ENCODE measurements at places on chromosomes 6 and 20.

- DNase-seq, result no peak
Measured at GRCh38 chr20:32195581-32195980, 12.0 kb downstream of the PLAGL2 start.

DNA sequence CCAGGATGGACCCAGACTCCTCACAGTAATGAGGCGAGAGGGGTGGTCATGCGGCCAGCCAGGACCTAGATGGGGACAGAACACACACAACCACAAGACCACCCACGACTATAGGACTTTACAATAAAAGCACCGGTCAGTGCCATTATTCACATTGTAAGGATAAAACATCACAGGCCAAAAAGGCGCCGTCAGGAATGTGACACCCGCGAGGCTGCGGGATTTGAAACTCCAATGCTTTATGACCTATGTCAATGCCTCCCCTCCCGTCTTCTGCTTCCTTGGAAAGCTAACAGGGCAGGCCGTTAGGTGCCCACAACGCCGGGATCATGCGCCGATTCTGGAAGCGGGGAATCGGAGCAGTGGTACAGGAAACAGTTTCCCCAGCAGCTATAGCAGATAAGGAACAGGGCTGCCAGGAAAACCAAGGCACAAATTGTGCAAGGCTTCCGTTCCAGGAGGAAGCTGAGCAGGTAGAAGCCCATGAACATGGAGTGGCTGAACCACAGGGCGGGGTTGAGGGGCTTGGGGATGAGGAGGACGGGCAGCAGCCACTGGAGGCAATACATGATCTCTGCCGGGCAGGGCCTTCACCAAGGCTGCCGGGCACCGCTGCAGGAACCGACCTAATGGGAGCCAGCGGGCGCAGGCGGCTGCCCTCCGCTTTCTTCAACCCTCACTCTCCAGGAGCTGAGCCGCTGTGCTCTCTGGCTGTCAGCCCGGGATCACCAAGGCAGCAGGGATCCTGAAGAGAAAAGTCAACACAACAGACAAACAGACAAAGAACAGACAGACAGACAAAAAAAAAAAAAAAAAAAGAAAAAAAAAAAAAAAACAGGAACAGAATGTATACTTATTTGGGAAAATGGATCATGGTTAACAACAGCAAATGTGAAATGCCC, 2.2 kb upstream of the NNAT start:
- DNase-seq, result no peak

GRCh38 chr6:82441047-82441855, 77.6 kb downstream of the TPBG start:
- peak; percentile 37 for DNase-seq

- no peak for DNase-seq
Measured at GRCh38 chr6:128990360-128990759, 107.4 kb downstream of the LAMA2 start.

GRCh38 chr20:50323209-50323608, 132.6 kb downstream of the CEBPB start:
- peak; percentile 58 for DNase-seq

DNA sequence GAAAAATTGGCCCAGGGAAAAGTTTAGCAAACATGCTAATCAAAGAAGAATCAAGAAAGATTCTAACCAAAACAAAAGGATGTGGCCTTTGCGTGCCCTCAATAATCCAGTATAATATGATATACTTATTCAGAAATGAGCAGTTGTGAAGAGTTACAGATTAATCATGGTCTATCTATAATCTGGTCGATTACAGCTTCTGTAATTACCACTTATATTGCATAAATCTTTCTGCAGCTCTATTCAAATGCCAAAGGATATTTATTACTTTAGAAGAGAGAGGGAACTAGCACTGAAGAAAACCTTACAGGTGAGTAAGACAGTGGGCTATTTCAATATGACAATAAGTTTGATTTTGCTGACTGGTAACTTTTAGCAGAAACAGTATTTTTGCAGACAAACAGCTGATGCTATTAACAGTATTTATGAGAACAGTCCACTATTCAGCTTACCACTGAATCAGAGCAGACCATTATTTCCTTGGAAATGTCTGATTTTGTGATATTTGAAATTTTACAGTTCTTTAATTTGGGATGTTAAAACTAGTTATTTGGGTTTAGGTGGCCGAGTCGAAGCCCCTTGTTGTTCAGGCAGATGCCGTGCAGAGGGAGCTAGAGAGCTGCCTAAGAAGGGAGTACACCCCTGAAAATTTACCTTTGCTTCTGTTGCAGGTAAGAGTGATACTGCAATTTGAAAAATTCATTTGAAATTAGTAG, 92.2 kb downstream of the CEP57L1 start:
- DNase-seq, result peak; percentile 27

GRCh38 chr20:58719971-58720371, 27.4 kb downstream of the NPEPL1 start:
- DNase-seq, result no peak

DNA sequence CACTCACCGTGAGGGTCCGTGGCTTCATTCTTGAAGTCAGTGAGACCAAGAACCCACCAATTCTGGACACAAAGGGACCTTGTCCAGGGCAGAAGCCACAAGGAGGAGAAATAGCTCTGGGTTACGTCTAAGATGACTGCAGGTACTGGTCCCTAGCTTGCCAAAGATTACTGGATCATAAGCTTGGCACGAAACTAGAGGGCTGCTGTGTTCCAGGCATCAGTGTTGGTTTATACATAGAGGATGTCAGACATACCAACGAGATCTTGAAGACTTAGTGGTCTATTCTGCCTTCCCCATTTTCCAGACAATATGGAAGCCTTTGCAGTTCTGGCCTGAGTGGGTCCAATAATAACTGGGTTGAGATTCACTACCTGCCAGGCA, 175.7 kb downstream of the TBX18 start:
- no peak for DNase-seq

DNA sequence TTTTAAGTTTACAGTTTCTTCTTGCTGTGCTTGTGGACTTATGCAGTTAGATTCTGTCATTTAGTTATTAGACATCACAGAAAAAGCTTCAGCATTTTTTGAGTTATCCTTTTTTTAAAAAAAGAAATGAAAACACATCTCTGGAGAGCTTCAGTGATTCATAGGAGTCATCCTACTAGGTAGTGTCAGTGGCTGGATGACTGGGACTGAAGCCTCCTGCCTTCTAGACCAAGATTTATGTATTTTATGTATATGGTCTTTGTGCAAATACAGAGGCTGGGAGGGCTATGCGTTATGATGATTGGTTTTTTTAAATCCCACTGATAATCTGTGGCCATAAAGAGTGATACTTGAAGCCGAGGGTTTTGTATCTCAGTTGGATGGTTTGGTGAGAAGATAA, 125.9 kb upstream of the JAG1 start:
- peak; percentile 64 for DNase-seq

DNA sequence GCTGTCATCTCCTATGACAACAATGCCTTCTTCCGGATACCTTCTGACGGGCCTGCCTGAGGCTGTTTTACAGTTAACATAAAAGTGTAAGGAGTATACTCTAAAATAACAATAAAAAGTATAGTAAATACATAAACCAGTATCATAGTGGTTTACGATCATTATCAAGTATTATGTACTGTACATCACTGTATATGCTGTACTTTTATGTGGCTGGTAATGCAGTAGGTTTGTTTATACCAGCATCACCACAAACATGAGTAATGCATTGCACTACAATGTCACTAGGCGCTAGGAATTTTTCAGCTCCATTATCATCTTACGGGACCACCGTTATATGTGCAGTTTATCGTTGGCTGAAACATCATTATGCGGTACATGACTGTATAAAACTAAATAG, 76.5 kb downstream of the VEGFA start:
- DNase-seq, result no peak

DNA sequence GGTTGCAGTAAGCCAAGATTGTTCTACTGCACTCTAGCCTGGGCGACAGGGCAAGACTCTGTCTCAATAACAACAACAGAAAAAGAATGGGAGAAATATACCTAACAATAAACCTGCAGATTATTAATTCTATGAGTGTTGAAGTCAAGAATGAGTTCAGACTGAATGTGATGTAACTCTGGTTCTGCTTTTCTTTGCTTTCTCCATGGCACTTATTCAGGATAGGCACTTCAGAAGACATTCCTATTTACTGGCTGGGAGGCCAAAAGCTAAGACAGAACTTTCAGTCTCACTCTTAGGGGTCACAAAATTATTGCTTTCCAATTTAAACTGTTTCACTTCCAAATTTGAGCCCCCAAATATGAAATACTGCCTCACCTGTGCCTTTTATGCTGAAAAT, 15.7 kb upstream of the PRIM2 start:
- no peak for DNase-seq

DNA sequence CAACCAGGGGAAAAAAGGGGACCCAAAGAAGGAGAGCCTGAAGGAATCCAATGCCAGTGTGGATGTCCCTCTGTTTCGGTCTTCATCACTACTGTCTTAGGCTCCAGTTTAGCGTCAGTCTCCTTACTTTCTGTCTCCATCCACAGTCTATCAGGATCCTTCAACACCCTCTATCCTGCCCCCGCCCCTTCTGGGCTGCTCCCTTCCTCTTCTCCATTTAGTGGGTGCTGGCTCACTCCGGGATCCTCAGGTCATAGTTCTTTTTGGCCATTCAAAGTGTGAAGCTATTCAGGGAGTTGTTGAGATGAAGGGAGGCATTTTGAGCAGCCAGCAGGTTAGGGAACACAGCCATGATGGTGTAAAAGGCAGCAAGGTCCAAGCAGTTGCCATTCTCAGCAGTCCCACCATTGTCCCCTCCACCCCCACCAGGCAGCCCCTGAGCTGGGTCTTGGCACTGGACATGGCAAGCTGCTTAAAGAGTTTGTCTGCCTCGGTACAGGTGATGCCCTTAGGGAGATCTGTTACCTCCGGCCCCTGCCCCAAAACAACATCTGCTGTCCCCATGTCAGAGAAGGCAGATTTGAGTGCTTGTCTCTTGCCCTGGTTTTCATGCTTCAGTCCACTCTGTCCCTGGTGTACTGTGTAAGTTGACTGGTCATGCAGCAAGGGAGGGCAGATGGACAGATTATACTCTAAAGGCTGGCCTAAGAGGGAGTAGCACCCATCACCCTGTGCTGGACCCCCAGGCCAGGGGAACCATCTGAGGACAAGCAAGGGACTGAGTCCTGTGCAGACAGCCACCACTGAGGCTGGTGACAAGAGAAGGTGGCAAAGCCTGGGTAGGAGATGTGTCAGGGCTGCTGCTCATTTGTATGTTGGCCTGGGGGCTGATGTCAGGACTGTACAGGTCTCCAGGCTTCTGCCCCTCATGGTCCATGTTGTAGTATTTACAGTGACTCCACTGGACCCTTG, 842.0 kb downstream of the HACE1 start:
- DNase-seq, result no peak

DNA sequence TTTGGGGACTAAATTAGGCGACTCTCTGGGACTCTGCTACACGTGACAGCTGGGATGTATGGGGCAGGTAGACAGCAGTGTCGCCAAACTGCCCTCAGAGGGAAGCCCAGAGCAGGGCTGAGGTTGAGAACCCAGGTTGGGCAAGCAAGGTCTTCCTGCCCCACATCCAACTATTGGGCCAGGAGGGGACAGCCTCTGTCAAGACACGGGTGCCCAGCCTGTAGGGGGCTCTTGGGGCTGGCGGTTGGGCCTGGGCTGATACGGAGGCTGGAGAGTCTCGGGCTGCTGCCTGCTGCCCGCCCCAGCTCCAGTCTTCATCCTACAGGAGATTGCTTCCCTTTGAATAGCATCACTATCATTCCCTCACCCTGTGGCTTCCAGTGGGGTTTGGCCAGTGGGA, 33.3 kb downstream of the CPNE5 start:
- no peak for DNase-seq

- DNase-seq, result peak; percentile 50
Measured at GRCh38 chr6:105748737-105749161, 337.4 kb upstream of the PRDM1 start.

DNA sequence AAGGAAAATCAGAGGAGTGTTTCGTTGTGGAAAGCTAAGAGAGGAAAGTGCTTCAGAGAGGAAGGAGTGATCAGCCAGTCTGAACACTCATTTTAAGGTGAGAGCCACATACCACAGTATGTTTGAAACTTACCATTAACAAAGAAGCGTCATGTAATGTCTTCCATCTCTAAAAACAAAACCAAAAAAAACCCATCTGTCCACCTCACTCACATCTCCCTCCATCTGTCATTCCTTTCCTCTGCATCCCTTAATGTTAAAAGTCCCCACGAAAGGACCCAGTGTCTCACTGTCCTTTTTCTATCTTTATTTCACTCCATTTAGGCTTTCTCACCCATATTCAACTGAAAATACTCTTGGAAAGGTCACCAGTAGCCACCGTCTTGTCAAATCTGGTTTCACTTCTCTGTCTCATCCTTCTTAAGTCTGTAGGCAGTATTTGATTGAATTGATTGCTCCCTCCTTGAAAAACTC, 59.4 kb upstream of the GNRH2 start:
- DNase-seq, result no peak

GRCh38 chr6:84688141-84688873, 76.1 kb downstream of the TBX18 start:
- peak; percentile 73 for DNase-seq

DNA sequence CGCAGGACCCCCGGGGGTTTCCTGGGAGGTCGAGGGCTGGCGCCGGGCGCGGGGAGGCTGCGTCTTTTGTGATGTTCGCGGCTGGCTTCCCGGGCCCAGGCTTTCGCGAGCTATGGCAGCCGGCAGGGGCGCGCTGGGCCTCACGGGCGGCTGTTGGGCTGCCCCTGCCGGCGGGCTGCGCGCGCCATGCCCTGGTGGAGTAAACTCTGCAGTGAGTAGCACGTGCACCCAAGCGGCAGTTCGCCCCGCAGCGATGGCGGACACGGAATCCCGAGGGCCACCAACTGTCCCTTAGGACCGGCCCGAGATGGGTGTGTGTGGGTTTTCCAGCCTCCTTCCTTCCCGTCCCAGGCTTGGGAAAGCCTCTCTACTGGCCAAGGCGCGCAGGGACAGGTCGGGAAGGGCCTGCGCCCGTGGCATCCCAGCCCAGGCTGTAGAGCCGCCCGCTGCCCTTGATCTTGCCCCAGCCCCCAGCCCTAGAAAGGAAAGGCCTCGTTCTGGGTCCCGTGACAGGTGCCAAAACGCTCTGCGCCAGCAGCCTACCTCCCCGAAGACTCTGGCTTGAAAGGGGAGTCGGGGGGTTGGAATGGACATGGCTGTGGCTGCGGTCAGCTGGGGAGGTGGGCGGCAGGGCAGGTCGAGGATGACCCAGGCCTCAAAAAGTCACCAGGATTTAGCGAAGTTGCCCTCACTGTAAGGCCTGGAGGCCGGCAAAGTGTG, 49.7 kb downstream of the ZBTB2 start:
- no peak for DNase-seq

- DNase-seq, result no peak
Measured at GRCh38 chr6:159443417-159443920, 249.6 kb downstream of the SOD2 start.

- DNase-seq, result no peak
Measured at GRCh38 chr6:25975923-25976560, 13.4 kb downstream of the TRIM38 start.

DNA sequence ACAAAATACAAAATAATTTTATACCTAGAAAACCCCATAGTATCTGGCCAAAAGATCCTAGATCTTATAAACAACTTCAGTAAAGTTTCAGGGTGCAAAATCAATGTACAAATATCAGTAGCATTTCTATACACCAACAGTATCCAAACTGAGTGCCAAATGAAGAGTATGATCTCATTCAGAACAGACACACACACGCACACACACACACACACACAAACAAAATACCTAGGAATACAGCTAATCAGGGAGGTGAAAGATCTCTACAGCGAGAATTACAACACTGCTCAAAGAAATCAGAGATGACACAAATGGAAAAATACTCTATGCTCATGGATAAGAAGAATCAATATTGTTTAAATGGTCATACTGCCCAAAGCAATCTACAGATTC, 49.2 kb downstream of the TOMM6 start:
- no peak for DNase-seq

GRCh38 chr6:160256445-160256844, 2.2 kb downstream of the SLC22A2 start:
- DNase-seq, result no peak

Measured in fibroblast of skin of back (primary cell).